Stimulated activated CD4-positive, alpha-beta T cell treated with anti-CD3 and anti-CD28 coated beads, Interleukin-12 subunit alpha, Interleukin-12 subunit beta, amount 100 ng/mL, for 48 hours (primary cell): ENCODE measurements at places on chromosomes 2 and 18.

DNA sequence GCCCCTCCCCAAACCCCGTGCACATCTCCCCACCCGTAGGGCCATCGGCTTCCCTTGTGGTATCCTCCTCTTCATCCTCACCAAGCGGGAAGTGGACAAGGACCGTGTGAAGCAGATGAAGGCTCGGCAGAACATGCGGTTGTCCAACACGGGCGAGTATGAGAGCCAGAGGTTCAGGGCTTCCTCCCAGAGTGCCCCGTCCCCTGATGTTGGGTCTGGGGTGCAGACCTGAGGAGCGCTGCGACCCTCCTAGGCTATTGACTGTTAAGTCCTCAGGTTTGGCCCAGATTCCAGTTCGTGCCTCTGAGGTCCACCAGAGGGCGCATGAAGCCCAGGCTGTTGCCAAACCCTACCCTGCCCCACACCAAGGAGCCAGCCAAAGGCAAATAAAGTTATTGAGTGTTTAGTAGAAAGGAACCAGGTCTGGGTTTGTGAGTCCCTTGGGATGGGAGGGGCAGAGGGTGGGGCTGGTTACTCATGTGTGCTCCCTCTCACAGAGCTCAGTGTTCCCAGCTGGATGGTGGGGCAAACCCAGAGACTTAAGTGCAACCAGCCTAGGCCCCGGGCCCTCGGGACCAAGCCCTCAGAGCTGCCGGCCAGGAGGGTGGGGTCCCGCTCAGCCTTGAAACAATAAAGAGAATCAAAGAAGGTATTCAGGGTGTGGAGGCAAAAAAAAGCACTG lies 2.4 kb downstream of the PNKD start:
- peak; percentile 69 for DNase-seq

- DNase-seq = no peak
These were observed 130.1 kb downstream of the GBX2 start for GRCh38 chr2:236038096-236038495.

DNA sequence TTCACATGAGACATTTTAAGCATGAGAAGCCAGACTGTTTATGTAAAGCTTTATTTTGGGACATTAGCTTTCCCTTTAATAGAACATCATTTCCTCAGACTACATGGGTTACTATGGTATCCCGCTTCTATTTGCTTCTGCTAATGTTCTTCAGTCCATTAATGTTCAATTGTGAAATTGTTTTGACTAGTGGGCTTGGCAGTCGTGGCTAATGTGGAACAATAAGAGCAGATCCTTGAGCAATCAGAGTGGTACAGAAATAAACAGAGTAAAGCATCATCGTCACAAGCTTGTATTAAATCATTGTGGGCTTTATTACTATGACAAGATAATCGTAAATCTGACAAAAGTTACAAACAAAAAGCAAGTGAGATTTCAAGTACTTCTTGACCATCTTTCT lies 60.2 kb downstream of the PDE1A start:
- DNase-seq = no peak

DNA sequence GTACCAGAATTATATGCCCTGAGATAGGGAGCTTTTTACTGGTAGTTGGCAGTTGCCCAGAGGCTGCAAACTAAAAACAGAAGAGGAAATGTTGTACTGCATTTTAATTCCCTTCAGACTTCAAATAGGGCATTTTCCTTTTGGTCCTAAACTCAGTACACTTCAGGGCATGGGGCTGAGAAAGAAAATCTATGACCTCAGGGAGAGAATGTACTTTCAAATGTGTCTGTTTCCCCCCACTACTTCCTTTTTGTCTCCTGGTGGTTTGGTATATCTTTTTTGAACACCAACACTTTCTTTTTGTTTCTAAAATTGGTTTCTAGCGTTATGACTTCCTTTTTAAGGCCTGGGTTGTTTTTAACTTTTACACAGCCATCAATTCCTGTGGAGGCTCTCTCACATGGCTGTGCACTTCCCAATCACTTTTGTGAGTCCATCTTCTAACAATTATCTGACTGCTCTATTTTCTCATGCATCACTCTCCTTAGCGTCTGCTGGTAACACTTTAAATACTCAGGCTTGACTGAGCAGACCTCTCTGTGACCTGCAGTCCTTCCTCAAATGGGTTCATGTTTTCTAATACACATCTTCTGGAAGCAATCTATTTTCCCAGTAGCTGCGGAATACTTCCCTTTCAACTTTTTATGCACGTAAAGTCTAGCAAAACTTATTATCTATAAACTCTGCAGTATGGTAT lies 596.0 kb downstream of the LRP1B start:
- DNase-seq = no peak

- DNase-seq = no peak
These were observed 25.8 kb downstream of the CASP10 start for GRCh38 chr2:201208563-201209252.

- no peak for DNase-seq
These were observed 462.5 kb upstream of the FSHR start for GRCh38 chr2:49616800-49617199.

DNA sequence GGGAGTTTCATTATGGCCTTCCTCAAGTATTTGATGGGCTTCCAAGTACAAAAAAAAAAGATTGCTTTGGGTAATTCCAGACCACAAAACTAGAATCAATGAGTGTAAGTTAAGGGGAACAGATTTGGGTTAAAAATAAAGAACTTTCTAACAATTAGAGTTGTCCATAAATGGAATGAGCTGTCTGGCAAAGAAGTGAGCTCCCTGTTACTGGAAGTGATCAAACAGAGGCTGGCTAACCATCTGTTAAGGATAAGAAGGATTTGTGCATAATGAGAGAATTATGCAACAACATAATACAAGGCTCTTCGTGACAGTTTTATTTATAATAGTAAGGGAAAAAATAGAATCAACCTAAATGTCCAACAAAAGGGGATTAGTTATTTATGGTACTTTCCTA lies 44.6 kb upstream of the ACVR1 start:
- DNase-seq = no peak

DNA sequence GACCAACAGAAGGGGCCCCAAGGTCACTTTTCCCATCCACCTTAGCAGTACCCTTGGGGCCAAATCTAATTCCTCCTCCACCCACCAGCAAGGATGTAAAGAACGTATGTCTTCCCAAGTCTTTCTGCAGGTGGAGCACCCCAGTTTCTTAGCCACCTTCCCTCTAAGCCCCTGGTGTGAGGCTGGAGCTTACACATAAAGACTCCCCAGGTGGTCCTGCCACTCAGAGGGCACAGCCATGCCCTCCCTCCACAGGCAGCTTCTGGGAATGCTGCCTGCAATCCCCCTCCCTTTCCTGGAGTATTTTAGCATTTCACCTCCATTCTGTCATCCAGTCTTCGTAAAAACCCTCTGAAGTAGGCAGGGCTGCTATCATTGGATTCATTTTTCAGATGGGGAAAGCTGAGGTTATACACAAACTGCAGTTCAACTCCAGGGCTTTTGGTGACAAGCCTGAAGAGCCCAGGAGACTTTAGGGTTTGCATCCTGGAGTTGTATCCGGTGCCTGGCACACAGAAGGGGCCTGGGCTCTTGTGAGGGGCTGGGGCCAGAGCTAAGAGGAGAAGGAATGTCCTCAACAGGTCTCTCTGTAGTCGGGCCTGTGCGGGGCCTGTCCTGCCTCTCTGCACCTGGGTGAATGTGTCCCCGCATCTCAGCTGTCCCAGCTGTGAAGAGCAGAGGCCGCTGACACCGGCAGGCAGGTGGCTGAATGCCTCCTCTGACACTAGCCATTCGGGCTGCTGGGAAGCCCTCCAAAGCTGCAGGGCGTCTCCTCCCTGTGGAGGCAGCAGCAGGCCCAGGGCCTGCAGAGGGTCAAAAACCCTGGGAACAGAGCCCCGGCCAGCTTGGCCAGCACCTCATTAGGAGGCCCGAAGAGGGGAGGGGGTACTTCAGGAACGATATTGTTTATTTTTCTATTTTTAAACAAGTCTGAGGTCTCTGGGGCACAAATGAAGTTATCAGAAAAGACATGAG lies 27.6 kb downstream of the CIB4 start:
- no peak for DNase-seq

GRCh38 chr2:219128396-219128795 lies 32.2 kb downstream of the NHEJ1 start:
- no peak for DNase-seq

DNA sequence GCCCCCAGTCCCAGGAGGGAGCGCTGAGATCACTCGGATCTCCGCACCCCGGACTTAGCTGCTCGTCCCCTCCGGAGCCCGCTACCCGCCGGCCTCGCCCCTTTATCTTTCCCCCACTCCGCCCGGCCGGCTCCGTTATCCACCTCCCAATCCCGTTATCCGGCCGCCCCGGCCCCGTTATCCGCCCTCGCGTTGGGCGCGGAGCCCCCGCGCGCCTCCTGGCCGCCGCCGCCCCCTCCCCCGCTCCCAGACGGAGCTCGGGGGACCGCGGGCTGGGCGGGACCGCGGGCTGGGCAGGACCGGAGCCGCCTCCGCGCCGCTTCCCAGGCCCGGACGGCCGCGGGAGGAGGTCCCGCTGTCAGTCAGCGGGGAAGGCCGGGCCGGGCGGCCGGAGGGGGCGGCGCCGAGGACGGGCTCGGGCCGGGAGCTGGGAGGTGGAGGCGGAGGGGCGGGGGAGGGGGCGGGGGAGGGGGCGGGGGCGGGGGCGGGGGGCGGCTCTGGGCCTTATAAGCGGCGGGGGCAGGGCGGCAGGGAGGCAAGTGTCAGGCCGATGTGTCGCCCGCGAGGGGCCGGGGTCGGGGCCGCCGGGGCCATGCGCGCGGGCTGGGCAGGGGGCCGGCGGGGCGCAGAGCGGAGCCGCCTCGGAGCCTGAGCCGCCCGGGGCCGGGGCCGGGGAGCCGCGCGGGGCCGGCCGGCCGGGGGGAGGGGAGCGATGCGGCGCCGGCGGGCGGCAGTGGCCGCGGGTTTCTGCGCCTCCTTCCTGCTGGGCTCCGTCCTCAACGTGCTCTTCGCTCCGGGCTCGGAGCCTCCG lies at the start of gene PKDCC:
TSS of gene PKDCC (plus strand) at position 534 of the 811 bp plus-strand sequence. CDS start at position 713, 179 bp downstream.
- DNase-seq = no peak

GRCh38 chr18:61951396-61951795 lies 58.6 kb upstream of the RNF152 start:
- no peak for DNase-seq
